ENCODE measurements at places on chromosomes 1 and 21. TPM values are rescaled to one million over a fixed set of nuclear protein-coding genes. Genes with fewer than 3 reads are reported as not detected.

Gene CXADR
- 48.0 TPM for total RNA-seq

Gene IQCC
- 2.2 TPM for total RNA-seq

Gene EXTL1
- total RNA-seq, result 6.8 TPM

GRCh38 chr1:21381354-21381753 lies 58.6 kb upstream of the NBPF3 start:
- DNase-seq, result no peak

GRCh38 chr1:229167318-229167717 lies 103.6 kb upstream of the RAB4A start:
- DNase-seq, result no peak

- DNase-seq, result peak; percentile 95
Measured at GRCh38 chr1:67682659-67683197, 2.3 kb upstream of the GADD45A start.

- no peak for DNase-seq
Measured at GRCh38 chr1:47893412-47893811, 103.8 kb downstream of the TRABD2B start.

- DNase-seq, result peak; percentile 52
Measured at GRCh38 chr1:81731989-81732388, 68.7 kb upstream of the ADGRL2 start.

DNA sequence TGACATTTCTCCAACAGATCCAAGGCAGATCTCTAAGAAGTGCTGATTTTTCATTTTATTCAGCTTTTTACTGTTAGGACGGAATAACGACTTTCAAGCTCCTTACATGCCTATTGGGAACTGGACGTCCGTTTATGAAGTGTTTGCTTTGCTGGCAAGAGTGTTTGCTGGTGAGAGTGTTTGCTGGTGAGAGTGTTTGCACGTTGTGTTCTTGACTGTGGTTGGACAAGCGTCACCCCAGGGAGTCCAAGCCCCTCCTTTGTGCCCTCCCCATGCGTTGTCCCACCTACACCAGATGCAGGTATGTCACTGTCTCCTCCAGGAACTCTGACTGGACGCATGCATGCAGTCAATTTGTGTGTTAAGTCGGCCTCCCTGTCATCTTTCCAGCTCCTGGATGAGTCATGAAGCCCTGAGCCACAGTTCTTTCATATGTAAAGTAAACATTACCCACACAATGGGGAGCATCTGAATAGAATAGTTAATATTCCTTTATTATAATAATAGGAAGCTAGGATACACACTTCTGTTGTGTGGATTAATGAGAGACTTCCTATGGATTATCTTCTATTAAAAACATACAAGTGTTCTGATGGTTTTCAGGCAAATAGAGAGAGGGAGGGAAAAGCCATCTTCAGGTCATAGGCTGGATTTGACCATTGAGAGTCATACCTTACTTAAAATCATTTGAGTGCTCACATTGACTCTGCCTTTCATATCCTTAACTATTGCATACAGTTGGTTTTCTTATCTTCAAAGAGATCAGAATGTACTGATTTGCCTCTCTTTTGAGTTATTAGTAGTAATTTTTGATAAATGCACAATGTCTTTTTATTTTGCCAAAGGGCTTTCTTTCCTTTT lies 119.2 kb downstream of the GALNT2 start:
- peak; percentile 87 for DNase-seq

DNA sequence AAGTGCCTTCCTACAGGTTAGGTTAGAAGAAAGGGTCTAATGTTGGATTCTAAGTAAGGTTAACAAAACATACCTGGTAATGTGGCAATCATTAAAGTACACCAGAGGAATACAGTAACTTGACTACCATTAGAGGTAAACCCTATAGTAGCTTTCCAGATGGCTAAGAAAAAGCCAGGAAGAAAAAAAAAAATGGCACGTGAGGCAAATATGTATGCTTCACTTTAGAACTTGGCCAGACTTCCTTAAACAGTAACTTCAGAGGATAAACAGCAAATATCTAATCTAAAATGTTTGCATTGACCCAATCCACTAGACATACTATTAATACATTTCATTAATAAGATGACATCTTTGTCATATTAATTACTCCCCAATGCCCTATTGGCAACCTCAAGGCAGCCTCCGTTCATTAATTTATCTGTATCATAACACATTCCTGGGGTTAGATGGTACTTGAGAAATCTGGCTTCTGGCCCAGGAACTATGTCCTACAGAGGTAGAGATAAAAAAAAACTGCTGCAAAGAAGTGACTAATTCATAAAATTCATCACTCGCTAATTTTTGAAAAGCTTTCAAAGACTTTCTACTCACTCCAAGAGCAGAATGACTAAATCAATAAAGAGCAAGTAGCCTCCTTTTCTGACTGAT lies 5.8 kb downstream of the DCAF8 start:
- DNase-seq, result peak; percentile 75

GRCh38 chr1:238135708-238136664 lies 245.3 kb upstream of the ZP4 start:
- no peak for DNase-seq

GRCh38 chr1:150194381-150195031 lies 41.4 kb downstream of the ANP32E start:
- no peak for DNase-seq

GRCh38 chr1:24226749-24227148 lies 39.7 kb upstream of the IFNLR1 start:
- DNase-seq, result no peak
